ENCODE measurements at places on chromosomes 16 and 17.

GRCh38 chr17:79795795-79796443 is 958 bp downstream of the CBX8 start:
- no peak for DNase-seq

DNA sequence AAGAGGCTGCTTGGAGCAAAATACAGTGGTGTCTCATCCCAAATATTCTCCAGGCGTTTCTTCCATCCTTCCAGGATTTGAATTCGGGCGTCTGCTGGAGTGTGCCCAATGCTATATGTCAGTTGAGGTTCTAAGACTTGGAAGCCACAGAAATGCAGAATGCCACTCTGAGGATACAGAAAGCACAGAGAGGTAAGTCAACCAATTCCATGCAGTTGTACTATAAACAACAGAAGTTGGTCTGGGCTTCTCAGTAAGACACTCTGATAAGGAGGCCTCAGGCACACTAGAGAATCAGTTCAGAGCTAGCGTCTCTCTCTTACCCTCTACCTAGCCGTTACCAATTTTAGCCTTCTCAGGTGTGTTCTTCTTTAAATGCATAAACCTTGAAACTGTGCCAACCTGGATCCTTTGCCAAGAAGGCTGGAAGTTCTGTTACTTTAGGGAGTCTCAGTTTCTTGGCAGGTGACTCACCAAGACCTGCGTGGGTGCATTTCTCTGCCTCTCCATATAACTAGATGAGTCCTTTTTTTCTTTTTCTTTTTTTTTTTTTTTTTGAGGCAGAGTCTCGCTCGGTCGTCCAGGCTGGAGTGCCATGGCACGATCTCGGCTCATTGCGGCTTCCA is 15.1 kb downstream of the NQO1 start:
- no peak for DNase-seq

GRCh38 chr17:64282753-64283080 is 19.7 kb upstream of the TEX2 start:
- peak; percentile 38 for DNase-seq

DNA sequence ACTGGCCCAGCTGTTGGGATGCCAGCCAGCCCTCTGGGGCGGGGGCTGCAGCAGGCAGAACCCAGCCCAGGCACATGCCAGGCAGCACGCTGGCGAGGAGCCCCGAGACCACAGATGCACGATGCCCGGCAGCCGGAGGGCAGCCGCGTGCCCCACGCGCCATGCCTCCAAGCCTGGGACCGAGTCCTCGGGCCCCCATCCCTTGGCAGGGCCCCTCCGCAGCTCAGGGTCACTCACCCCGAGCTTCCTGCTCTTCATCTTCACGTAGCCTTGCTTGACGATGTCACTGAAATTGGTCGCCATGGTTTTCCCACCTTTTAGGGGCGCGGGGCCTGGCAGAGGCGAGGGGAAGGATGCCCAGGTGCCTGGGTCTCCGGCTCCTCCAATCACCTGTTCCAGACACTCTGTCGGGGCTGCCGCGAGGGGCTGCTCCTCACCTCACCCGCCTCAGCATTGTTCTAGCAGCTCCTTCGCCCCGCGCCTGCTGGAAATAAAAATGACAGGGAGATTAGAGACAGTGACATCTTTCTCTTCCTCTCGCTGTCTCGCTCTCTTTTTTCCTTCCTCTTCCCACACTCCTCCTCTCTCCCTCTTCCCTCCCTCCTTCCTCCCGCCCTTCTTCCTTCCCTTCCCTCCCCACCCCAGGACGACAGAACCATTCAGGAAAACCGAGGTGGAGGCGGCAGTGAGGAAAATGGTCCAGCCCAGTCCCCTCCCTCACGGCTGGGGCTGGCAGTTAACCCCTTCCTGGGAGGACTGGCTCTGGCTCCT is 6.9 kb downstream of the DOK4 start:
- DNase-seq, result no peak
